ENCODE measurements at places on chromosomes 2 and 18.

DNA sequence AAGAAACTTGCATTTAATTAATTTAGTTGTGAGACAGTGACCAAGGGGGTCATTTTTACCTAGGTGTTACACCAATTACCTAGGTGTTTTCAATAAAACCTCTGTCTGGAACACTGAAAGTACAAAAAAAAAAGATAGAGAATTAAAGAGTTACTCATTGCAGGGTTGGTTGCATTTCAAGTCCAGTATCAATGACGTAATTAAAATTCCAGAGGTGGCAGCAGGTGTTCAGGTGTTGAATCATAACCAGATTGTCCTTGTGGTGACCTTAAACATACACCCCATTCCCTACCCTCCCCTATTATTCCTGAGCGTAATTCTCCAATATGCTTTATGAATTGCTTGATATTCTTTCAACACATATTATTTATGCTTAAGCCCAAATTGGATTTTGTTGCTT, 352.0 kb upstream of the SLC8A1 start:
- no peak for DNase-seq

DNA sequence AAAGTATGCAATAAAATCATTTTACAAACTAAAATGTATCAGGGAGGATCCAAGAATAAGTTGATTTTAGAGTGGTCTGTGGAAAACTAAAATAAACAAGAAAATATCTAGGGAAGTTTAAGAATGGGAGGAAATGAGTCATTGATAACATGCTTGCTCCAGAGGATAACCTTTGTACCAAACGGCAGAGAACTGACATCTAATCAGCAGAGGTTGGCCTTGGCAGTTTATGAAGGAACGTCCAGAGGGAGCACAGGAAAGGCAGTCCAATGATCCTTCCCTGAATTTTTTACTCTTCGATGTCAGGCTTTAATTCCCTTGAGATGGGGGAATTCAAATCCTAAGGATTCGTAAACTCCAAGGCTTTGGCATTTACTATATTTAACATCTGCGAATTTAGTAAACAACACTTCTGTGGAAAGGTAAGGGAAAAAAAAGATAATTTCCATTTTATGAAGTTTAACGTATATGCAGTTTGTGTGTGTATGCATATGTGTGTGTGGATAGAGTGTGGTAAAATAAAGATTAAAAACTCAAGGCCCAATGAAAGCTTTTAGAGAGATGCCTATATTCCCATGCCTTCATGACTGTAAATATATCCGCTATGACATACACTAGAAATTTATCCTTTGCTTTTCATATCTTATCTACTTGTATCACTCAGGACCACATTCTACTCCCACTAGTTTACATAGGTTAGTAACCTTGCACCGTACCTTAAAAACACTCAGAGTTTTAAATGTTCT, 8.7 kb upstream of the INPP1 start:
- no peak for DNase-seq

DNA sequence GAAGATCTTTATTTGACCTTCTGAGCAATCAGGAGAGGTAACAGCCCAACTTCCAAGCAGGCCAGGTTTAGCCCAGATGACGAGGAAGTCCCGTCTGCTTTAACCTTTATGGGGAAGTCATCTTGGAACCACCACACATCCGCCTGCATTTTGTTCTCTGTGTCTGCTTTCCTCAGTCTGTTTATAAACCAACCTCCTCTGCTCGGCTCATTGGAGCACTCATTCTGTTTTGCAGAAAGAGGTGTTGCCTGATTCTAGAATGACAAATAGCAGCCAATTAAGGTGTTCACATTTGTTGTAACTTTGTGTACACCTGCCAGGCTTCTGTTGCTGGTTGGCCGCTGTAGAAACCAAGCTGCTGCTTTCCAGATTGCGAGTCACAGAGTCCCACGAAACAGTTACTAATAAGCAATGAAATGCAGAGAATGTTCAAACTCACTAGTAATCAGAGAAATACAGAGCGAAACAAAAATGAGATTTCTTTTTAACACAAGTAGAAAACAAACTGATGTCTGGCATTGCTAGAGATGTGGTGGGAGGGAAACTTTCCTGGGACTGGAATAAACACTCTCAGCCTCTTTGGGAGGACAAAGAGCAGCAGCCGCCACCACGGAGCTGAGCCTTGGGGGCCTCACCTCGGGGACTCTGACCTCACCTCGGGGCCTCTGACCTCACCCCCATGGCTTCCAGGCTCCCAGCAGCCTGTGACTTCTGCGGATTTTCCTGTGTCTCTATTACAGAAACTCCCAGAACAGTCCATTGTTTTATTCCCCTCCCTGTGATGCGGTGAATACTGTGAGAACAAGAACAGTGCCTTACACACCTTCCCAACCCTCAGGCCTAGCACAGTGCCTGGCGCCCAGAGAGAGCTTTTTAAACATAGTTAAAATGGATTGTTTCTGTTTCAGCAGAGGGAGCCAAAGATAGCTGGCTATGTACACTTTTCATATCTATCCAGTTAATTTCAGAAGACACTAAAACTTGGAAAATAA, 64.0 kb downstream of the MBP start:
- peak; percentile 55 for DNase-seq

DNA sequence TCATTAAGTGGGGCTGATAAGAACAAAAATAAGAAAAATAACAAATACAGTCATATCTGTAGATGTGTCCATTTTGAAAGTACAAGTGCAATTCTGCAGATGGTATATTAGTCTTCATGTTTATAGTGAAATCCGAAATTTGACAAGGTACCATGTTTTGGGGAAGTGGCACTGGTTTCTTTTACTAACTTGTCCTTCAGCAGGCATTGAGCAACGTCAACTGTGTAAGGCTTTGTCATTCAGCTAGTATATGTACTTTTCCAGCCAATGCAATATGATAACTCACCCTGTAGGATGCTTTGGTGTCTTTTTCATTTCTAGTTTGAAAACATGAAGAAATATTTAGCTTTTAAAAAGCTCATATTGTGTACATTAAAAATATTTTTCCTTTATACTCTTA, 139.9 kb downstream of the MCFD2 start:
- no peak for DNase-seq

GRCh38 chr2:228072669-228073068, 108.8 kb downstream of the SPHKAP start:
- no peak for DNase-seq

- no peak for DNase-seq
These were observed 187.3 kb downstream of the VAPA start for GRCh38 chr18:10100941-10101701.

GRCh38 chr2:136282251-136282650, 164.3 kb upstream of the CXCR4 start:
- no peak for DNase-seq

DNA sequence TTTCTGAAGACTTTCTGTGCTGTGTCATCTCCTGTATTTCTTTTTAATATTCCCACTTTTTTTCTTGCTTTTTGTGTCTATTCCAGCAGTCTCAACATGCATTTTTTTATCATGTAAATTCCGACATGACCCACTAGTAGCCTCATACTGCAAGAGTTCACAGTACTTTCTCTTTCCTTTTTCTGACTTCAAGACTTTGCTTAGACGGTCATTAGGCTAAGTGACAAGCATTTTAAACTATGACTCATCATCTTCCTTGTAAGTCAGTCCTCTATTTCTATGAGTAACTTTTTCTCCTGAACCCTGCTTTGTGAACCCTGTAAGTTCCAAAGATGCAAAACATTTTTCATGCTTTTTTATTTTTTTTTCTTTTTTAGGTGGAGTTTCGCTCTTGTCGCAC, 381.2 kb downstream of the TXNL1 start:
- no peak for DNase-seq

- DNase-seq = no peak
These were observed 232.7 kb downstream of the BCL11A start for GRCh38 chr2:60320724-60321123.

DNA sequence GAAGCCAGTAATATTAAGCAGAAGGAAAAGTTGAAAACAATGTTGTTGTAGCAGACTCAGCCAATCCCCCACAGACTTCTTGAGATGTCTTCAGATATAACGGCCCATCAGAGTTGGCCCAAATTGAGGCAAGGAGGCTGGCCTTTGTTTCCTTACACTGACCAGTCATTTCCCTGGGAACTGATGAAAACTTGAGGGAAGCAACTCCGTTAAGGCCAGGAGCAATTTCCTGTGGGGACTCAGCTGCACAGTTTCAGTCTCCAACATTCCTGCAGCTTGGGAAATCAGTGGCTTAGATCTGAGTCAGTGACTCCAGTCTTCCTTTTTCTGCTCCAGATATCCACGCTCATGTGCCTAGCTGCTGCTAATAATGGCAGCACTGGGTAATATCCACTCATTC, 75.7 kb downstream of the FTCDNL1 start:
- DNase-seq = no peak

GRCh38 chr18:4454537-4455112, 482 bp downstream of the DLGAP1 start:
- DNase-seq = no peak

GRCh38 chr2:74333175-74333574, 10.0 kb downstream of the SLC4A5 start:
- DNase-seq = no peak

- no peak for DNase-seq
These were observed 2.0 kb upstream of the RALB start for GRCh38 chr2:120250640-120251039.

- no peak for DNase-seq
These were observed 118.2 kb upstream of the SEC11C start for GRCh38 chr18:59021500-59021899.

GRCh38 chr18:22115573-22115972, 53.8 kb upstream of the GATA6 start:
- DNase-seq = no peak

DNA sequence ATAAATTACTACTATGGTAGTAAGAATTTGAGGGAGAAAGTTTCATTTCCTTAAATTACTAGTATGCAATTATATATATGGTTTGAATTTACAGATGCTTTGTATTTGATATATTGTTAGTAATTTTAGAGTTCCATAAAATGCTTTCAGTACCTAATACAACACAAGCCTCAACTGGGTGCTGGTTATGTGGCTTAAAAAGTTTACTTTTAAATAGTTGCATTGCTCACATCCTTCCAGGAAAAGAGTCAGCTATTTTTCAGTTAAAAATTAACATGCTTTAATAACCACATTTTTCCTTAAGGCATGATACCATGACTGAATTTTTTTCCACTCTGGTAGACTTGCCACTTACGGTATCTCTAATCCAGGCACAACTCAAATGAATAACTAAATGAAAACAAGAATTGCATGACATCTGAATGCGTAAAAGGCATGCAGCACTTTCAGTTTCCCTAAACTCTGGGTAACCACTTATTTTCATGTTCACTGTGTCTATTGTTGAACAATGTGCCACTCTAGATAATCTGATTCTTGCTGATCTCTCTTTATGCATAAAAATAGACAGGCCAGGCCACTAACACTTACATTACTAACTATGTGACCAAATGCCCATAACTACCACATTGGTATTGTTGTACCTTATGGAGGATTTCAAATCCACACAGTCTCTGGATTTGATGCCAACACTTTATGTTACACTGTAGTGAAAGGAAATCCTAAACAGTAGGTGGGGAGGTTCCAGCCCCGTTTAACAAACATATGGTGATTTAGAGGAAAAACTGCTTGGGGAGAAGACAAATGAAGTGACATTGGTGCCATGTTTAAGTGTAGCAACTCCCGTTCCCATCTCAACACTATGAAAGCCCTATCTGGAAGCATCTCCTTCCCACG, 35.5 kb upstream of the SLC35F5 start:
- DNase-seq = no peak

- DNase-seq = no peak
These were observed 109.5 kb upstream of the ITGB6 start for GRCh38 chr2:160309585-160309984.

GRCh38 chr2:26942543-26943295, 27.7 kb upstream of the MAPRE3 start:
- no peak for DNase-seq

DNA sequence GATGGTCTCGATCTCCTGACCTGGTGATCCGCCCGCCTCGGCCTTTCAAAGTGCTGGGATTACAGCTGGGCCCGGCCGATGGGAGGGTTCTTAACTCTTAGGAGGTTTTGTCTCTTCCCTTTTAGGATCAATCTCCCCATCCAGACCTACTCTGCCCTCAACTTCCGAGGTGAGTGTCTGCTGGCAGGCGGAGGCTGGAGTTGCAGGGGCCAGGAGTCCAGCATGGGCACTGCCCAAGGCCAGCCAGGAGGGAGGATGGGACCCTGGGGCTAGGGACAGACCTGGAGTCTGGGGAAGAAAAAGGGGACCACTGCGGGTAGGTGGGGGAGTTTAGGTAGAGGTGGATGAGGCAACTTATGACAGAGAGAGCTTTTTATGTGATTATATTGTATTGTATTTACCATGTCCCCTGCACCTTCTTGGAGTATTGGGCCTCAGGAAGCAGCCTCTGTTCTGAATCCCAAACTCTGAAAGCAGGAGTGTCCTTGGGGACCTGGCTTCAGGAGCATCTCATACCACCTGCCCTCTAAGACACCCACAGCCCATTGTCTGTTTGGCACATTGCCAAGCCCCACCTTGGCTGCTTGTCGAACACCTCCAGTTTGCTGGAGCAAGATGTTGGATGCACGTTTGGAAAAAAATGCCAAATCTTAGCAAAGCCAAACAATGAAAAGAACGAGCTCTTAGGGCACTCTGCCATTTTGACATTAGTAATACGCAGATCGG, 5.6 kb downstream of the DES start:
- DNase-seq = no peak

DNA sequence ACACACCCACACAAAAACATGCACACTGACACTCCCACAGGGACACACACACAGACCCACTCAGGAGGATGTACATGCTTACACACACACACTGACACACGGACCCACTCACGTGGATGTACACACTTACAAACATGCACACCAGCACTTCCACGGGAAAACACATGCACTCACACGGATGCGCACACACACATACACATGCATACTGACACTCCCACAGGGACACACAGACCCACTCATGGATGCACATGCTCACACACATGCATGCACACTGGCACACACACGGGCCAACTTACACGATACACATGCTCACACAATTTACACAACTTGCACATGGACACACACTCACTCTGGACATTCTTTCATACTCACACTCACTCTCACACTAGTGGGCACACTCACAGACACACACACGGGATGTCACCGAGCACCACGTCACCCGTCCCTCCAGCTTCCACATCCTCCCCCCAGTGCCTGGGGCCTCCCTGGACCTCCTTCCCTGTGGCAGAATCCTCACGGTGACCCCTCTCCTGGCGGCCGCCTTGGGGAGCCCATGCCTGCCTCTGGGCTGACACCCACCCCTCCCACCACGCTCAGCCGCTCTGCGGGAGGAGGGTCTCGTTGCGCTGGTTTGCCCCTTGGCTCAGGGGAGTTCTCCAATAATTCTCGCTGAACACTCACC, 58.5 kb downstream of the TWIST2 start:
- DNase-seq = no peak

DNA sequence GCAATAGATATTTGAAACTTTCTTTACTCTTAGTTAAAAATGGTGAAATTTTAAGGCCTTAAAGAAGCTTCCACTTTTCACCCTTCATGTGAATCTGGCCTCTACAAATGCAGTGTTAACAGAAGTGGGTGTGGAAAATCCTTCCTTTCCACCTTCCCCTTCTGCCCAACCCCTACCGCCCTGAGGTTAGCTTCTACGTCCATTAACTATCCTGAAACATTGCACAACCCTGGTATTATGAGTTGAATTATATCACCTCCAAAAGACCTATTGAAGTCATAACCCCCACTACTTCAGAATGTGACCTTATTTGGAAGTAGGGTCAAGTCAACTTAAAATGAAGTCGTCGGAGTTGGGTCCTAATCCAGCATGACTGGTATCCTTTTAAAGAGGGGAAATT, 80.8 kb upstream of the ACSL3 start:
- no peak for DNase-seq

- no peak for DNase-seq
These were observed 294.2 kb upstream of the SKOR2 start for GRCh38 chr18:47545613-47546012.

- no peak for DNase-seq
These were observed 313.8 kb downstream of the MTX2 start for GRCh38 chr2:176582990-176583481.

Measured in T-helper 22 cell (primary cell).